ENCODE measurements at places on chromosomes 7 and 10.

DNA sequence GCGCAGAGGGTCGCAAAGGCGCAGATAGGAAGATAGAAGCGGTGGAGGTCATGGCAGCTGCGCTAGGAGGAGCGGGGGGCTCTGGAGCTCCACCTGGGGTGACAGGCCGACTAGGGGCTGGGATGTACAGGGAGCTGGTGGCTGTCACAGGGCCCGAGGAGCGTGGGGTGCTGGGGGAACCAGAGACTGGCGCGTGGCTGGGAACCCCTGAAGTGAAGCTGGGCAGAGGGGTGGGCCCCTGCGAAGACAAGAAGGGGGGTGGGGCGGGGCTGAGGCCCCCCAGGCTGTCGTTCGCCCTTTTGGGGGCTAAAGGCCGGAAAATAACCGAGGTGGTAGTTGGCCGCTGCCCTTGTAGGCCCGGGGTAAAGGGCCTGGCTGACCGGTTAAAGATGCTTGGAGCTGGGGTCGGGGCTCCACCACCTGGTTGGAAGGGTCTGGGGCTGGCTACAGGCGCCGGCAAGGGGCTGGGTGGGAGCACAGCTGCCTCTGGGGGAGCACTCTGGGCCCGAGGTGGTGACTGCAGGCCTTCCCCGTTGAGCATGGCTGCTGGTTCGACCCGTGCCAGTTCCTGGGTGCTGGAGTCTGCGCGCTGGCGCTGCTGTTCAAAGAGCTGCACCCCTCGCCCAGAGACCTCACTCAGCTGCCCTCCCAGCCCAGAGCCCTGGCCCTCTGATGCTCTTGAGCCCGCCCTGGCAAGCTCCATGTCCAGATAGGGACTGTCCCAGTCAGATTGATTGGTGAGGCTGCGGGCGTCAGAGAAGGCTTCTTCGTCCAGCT lies 6.8 kb upstream of the MYOZ1 start:
- no peak overlapping the region for H3K27ac ChIP-seq
- H3K27me3 ChIP-seq, result no peaks in the 10 kb centered on the region
- peak overlapping the region; percentile 78 for H3K4me3 ChIP-seq
- H3K4me1 ChIP-seq, result peaks cover 15% of the 10 kb centered on the region

GRCh38 chr7:148336411-148336810 lies 254.2 kb upstream of the C7orf33 start:
- H3K27me3 ChIP-seq, result no peaks in the 10 kb centered on the region
- DNase-seq, result no peak
- H3K36me3 ChIP-seq, result no peaks in the 10 kb centered on the region
- no peak overlapping the region for H3K27ac ChIP-seq
- H3K4me3 ChIP-seq, result no peak overlapping the region

- H3K36me3 ChIP-seq, result no peaks in the 10 kb centered on the region
- DNase-seq, result no peak
- H3K4me3 ChIP-seq, result no peak overlapping the region
- H3K27me3 ChIP-seq, result no peaks in the 10 kb centered on the region
- H3K27ac ChIP-seq, result no peak overlapping the region
- H3K4me1 ChIP-seq, result 0 out of 2 replicates have a peak, but pooled peaks cover 7% of the 10 kb centered on the region
Measured at GRCh38 chr10:4450981-4451908, 374.8 kb upstream of the AKR1E2 start.

- no peak overlapping the region for H3K27ac ChIP-seq
- peaks cover under 1% of the 10 kb centered on the region for H3K27me3 ChIP-seq
- H3K4me1 ChIP-seq, result peaks cover 2% of the 10 kb centered on the region
- no peak for DNase-seq
- H3K36me3 ChIP-seq, result no peaks in the 10 kb centered on the region
- no peak overlapping the region for H3K4me3 ChIP-seq
Measured at GRCh38 chr10:127912607-127913367, 5.9 kb downstream of the PTPRE start.

DNA sequence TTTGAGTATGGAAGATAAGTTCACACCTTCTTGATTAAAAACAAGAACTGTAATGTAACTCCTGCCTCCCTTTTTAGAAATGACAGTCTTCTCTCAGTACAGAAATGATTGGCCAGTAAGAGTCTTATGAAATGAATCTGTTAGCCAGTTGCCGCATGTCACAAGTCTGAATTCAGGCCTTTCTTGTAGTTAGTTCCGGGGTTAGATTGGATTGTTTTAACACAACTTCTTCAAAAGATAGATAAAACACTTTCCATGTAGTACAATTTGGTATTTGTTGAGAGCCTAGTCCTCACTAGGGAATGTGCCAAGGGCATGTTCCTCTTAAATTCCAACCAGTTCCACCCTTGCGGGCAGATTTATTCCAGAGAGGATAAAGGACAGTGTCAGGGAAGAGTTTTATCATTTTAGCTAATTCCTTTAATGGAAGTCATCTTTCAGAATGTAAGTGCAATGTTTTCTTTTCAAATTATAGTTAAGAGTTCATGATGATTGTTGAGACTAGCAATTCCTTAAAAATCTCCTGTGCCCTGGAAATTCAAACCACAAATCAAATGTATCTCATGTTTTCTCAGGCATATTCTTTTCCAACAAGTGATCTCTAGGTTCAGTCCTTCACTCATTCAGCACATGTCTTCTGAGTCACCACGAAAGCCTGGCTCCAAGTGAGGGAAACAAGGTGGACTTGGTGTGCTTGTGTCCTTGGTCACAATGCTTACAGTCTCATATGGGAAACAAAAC lies 4.1 kb downstream of the FHIP2A start:
- DNase-seq, result no peak
- H3K4me3 ChIP-seq, result no peak overlapping the region
- H3K4me1 ChIP-seq, result no peaks in the 10 kb centered on the region
- H3K27me3 ChIP-seq, result no peaks in the 10 kb centered on the region

GRCh38 chr7:976901-977325 lies 1.6 kb upstream of the COX19 start:
- peaks cover 2% of the 10 kb centered on the region for H3K4me1 ChIP-seq
- no peak for DNase-seq
- H3K36me3 ChIP-seq, result peaks cover 6% of the 10 kb centered on the region
- H3K4me3 ChIP-seq, result no peak overlapping the region
- no peaks in the 10 kb centered on the region for H3K27me3 ChIP-seq

- H3K27me3 ChIP-seq, result no peaks in the 10 kb centered on the region
- no peak for DNase-seq
- no peak overlapping the region for H3K4me3 ChIP-seq
- H3K36me3 ChIP-seq, result no peaks in the 10 kb centered on the region
- H3K27ac ChIP-seq, result no peak overlapping the region
Measured at GRCh38 chr10:93408783-93409182, 73.4 kb downstream of the MYOF start.

DNA sequence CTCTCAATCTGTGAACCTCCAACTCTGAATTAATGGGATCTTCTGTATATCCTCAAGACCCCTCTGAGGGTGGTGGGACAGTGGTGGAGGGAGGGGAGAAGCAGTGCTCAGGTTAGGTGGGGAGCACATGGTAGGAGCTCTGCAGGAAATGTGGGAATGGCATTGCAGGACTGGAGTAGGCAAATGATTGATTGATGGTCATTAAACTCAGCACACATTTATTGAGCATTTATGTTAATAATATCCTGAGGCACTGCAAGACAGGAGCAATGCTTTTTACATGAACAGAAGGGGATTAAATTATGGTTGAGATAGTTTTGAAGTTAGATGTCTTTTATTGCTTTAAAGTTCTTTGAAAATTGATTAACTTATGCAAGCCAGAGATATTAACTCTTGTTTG lies 14.1 kb downstream of the BMPER start:
- H3K4me3 ChIP-seq, result no peak overlapping the region
- no peaks in the 10 kb centered on the region for H3K4me1 ChIP-seq
- H3K27me3 ChIP-seq, result no peaks in the 10 kb centered on the region

All from H1 (cell line).